ENCODE measurements at places on chromosomes 7 and 10.

DNA sequence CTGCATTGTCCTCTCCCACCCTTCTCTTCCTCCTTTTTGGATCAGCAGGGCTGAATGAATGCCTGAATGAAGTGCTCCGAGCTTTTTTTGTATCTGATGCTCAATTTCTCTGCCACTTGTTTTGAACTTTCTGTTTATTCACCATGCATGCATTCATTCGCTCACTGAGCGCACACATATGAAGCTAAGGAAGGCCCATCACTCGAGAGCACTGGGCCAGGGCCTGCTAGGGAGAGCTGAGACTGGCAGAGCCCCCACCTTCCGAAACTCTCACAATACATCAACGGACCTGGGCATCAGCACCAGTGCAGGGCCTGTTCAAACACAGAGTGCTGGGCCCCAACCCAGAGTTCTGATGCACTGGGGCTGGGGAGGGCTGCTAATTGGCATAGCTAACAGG, 45.7 kb downstream of the RPS24 start:
- no peak for DNase-seq

GRCh38 chr10:47047127-47047504, 135.9 kb downstream of the PTPN20 start:
- no peak for DNase-seq

GRCh38 chr7:108136191-108136688, 6.1 kb upstream of the LAMB4 start:
- DNase-seq = no peak

DNA sequence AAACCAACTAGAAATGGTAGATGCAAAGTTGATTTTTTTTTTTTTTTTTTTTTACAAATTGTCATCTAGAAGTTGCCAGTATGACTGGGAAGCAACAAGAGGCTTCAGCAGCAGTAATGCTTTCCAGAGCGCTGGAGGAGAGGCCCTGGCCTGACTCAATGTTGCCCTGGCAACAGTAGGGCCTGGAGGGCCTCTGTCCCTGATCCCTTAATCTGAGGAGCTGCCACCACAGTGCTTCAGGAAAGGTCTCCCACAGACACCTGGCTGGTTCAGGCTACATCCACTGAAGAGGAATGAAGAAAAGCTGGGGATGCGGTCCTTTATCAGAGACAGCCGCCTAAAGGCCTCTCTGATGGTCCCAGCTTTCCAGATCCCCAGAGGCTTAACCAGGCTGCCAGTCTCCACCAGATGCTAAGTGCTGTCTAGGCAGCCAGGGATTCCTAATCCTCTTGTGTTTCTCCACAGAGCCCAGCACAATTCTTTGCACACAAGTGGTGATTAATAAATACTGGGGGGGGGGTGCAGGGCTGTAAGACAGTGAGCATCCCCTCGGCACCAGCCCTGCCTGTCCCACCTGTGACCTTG, 33.7 kb downstream of the ZNF777 start:
- no peak for DNase-seq

DNA sequence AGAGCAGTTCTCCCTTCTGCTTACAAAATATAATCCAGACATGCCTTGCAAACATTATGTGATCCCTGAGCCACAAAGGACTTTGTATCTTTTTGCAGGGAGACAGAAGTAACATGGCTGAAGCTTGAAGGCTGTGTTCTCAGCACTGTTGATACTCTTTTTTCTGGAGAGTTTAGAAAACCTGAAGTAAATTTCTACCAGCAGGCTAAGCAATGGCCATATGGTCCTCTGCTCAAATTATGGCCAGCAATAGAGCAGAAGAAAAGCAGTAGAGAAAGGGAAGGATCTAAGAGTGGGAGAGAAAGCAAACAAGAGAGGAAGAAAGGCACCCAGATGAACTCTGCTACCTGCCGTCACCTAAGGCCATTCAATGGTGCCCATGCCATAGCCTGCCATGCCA, 98.4 kb downstream of the ABLIM1 start:
- no peak for DNase-seq

DNA sequence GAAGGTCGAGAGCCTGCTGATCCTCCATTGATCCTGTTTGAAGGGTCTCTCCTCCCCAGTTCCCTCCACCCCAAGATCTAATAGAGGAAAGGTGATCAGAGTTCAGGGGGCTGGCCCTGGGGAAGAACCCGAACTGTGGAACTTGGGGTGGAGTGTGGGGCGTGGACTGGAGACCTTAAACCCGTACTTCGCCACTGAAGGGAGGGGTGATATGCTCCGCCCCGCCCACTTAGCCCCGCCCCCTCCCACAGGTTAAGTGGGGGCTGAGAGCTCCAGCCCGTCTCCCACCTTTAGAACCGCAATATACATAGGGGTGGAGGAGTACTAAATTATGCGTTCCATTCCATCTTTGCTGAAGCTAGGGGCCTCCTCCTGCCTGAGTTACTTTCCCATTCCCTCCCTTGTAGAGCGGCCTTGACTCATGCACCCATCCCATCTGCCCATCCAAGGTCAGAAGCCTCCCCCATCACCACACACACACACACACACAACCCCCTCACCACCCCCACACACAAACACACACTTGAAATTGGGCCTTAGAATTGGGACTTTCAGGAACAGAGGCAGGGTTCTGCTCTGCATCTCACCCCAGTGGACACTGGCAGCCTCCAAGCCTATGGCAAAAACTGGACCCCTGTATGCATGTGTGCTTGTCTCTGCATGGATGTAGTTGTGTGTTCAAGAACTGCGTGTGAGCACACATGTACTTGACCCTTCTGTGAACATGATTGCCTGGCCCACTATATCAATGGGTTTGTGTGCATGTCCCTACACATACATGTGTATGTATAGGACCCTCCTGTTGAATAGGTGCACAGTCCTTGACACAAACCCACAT, 991 bp downstream of the SEMA4G start:
- peak; percentile 40 for DNase-seq

DNA sequence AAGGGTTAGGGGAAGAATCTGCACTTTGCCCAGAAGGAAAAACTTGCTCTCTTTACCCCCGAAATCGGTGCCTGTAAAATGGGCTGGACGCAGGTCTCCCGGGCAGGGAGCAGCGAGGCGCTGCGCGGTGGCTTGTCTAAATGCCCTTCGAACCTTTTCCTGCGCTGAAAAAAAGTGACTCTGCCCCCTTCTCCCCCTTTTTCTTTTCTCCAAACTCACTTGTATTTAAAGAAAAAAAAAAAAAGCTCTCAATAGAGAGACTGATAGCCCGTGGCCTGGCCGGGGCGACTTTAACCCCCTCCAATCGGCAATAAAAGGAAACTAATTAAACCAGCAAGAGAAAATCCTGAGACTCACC, 286 bp downstream of the SP8 start:
- DNase-seq = no peak

- DNase-seq = no peak
These were observed 70.0 kb upstream of the FAM13C start for GRCh38 chr10:59432207-59432900.

DNA sequence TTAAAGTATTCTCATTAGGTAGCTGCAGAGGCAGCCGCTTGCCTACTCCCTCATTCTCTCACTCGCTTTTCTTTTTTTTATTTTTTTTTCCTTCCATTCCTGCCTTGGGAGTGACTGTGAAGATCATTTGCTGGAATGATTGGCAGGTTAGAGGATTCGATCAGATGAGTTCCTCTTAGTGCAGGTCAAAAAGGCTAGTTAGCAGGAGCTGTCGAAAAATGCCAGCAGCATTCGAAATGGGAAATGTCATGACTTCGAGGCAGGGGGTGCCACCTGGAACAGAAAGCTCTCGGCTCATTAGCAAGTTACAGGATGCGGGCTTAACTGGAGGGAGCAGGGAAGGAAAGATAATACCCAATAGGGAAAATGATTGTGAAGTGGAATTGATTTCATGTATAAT, 137.5 kb upstream of the FZD1 start:
- DNase-seq = no peak

DNA sequence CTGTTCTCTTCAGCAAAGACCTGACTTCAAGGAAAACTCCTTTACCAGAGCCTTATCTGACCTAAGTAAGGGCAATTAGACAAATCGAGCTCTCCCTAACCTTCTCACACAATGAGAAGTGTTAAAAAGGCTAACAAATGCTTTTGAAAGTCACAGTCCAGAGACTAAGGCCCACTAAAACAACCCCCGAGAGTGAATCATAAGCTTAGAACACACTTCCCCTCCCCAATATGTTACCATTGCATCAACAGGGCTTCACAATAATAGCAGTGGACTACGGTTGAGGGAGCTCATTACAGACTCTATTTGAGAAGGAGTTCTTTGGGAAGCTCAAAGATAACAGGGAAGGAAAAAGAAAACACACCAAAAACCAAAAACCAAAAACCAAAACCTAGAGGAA, 28.6 kb upstream of the ZEB1 start:
- no peak for DNase-seq

DNA sequence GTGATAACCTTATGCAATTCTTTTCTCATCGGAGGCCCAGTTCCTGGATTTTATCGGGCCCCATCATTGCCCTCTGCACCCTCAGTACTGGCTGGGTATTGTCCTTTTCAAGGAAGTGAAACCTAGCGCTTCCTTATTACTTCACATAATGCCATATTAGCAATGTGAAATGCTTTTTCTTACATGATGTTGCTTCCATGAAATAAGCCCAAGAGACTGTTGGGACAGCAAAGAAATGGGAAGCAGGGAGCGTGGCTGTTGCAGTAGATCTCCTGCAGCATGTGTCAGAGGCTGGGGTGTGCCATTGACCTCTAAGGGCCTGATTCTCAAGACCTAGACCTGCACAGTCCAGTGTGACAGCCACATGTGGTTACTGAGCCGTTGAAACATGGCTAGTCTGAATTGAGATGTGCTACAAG, 8.1 kb downstream of the CHN2 start:
- DNase-seq = peak; percentile 63

GRCh38 chr10:130300608-130301020, 164.4 kb downstream of the GLRX3 start:
- DNase-seq = no peak

GRCh38 chr10:84845628-84846261, 517.4 kb downstream of the CCSER2 start:
- no peak for DNase-seq

- peak; percentile 20 for DNase-seq
These were observed 20.6 kb upstream of the ADAMTS14 start for GRCh38 chr10:70651661-70652060.

GRCh38 chr7:30843741-30844482, 67.7 kb upstream of the AQP1 start:
- DNase-seq = no peak

DNA sequence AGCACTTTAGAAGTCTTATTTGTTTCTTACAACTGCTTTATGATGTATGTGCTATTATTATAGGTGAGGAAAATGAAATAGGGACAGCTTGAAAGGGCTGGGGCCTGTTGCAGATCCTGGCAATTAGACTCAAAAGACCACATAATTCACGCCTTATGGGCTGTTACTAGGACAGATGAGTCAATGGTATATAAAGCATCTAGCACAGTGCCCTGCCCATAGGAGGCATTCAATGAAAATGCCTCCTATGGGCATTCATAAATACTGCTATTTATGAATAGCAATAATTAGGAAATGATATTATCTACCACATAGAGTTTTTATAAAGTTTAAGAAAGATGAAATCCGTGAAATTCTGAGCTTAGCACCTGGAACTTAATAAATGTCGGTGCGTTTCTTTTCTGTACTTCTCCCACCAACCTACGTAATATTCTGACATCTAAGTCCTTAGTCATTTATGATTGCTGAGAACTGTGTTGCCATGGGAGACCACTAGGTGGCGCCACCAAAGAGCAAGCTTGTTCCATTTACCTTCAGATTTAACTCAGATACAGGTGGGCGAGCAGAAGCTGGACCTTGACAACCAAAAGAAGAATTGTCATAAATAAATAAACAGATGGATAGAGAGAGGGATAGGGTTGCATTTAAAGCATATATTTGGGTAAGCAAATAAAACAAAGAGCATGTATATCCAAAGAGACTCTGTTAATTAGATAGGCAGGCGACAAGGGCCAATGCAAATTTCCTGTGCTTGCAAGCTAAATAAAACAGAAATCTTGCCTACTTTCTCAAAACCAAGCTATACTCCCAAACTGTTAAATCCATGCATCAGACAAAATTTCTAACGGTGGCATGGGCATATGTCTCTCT, 699.9 kb downstream of the INHBA start:
- no peak for DNase-seq

DNA sequence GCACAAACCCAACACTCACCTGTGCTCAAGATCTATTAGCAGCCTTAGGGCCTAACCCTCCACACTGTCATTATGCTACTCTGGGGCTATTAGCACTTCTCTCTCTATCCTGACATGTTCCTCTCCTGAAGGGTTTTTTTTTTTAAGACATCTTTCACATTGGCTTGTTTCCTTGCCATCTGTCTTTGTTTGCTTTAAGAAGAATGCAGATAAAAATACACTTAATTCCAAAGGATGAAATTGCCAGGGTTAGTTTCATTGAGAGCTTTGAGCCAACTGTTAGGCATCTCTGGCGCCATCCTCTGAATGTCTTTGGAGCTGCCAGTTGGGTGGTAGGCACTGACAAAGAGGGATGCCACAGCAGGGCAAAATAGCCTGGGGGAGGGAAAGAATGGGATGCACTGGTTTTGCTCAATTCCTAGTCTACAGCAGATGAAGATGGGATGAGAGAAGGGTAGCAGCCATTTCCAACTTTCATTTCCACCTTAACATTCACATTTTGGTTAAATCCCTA, 399.2 kb downstream of the SORCS1 start:
- no peak for DNase-seq

DNA sequence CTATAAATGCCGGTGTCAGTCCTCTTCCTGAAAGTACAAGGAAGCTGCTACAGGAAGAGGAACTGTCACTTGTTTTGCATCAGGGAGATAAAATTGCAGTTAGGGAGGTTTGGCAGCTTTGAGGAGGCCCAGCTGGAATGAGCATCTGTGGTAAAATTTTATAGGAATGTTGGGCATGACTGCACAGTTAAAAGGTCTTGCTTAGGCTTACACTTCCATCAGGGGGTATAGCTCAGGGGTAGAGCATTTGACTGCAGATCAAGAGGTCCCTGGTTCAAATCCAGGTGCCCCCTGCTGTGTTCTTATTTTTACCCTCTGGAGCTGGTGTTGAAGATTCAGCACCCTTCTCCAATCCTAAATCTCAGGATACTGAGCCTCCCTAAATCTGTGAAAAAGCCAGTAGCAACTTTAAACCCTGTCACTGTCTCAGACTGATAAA, 65.9 kb downstream of the ZNF467 start:
- no peak for DNase-seq

DNA sequence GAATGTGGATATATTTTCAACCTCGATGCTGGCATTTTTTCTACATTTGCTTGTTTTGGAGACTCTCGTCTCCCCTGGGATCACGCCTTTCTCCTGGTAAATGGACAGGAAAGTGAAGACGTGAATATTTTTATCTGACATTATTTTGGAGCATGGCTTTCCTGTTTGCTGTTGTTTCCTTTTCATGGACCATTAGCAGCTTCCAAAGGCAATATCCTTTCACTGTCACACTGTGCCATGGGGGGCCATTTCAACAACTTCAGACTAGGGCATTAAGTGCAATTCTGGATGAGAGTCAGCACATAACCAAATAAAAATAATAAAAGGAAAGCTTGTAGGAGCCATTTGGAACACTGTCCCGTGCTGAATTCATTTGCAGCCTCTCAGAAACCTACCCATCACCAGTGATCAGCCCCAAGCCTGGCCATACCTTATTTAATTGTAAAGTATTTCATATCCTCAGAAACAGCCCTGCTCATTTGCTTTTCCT, 75.9 kb upstream of the NEUROD6 start:
- DNase-seq = no peak

Measured in CD4-positive, alpha-beta T cell treated with Interferon alpha-2 for 1 hour (primary cell).